Activated T-cell treated with anti-CD3 and anti-CD28 coated beads, Interleukin-2, amount 50 U/mL, for 4 hours (primary cell): ENCODE measurements at places on chromosomes 6 and 20.

DNA sequence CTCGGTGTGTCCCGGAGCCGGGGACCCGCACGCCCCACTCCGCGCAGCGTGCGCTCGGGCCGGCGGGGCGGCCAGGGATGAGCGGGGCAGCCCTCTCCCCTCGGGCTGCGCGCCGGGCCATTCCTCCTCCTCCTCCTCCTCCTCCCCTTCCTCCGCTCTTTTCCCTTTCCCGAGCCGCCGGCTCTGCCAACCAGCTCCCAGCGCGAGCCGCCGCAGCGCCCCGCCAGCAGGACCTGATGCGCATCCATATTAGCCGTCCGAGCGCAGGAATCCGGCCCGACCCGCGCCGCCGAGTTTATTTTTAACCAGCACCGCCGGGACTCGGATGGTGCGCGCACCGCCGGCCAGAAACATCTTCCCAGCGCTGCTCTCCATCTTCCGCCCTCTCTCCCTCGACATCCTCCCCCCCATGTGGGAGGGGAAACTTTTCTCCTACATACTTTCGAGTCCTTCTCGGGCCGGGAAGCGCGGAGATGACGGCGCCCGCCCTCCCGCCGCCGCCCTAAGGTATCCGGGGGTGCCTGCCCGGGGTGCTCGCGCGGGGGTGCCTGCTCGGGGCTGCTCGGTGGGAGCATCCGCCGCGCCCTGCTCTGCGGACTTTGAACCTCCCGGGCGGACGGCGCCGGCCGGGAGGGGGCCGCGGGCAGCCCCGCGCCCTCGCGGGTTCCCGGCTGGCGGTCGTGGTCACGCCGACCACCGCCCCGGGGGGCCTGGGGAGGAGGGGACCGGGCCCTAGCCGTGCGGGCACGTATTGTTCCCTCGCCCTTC lies 619 bp downstream of the RREB1 start:
- peak; percentile 31 for DNase-seq

GRCh38 chr20:51594236-51595057 lies 51.9 kb upstream of the NFATC2 start:
- no peak for DNase-seq

GRCh38 chr20:36736451-36737182 lies 9.3 kb downstream of the NDRG3 start:
- no peak for DNase-seq

DNA sequence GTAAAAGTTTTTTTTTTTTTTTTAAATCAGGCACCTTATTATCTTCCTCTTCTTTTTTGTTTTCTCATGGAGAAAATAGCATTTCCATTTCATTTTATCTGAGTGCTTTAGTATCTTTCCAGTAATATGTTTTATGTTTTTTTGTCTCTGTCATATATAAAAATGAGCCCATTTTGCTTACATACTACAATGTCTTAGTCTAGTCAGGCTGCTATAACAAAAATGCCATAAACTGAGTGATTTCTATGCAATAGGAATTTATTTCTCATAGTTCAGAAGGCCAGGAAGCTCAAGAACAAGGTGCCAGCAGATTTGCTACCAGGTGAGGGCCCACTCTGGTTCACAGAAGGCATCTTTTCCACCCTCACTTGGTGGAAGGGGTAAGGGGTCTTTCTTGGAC lies 35.7 kb upstream of the AIG1 start:
- no peak for DNase-seq

DNA sequence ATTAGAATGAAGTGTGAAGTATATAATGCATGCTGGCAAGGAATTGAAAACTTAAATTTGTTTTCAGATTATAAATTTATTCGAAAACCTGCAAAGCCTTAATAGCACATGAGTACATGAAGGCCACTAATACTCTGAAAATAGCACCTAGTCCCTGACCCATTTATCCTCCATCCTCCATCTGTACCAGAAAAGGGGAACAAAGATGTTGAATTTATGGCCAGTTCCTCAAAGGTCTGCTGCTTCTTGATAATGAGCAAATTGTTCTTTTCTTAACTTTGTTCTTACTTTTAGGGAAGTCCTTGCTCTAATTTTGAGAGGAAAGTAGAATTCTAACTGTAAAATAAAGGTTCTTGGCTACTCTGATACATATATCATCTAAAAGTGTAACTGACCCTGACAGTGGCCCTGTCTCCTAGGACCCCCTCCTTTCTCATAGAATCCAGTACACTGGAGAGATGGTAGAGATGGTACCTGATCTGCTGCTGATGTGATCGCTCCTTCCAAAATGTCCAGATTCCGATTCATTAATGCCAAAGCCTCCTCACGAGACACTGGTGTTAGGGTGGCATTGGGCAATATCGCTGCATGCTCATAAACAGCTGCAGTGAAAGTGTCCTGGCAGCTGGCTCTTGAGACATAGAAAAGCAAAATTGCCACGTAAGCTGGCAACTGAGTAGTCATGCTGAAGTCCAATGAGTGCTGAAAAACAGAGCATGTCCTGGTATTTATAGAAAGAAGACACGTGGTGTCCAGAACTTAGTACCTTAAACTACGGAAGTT lies at the start of gene VNN1:
TSS of gene VNN1 (minus strand) at position 704 of the 783 bp plus-strand sequence. CDS start at position 684, 20 bp downstream.
- no peak for DNase-seq

DNA sequence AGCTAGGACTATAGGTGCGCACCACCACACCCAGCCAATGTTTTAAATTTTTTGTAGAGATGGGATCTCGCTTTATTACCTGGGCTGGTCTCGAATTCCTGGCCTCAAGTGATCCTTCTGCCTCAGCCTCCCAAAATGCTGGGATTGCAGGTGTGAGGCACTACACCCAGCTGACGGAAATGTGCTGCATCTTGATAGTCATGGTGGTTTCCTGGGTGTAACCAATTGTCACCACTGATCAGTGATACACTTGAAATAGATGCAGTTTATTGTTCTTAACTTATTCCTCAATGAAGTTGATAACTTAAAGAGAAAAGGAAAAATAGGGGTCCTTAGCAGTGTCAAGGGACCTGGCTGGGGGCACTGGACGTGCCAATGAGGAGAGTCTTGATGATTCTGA lies 92.4 kb downstream of the PPP1R14C start:
- no peak for DNase-seq

DNA sequence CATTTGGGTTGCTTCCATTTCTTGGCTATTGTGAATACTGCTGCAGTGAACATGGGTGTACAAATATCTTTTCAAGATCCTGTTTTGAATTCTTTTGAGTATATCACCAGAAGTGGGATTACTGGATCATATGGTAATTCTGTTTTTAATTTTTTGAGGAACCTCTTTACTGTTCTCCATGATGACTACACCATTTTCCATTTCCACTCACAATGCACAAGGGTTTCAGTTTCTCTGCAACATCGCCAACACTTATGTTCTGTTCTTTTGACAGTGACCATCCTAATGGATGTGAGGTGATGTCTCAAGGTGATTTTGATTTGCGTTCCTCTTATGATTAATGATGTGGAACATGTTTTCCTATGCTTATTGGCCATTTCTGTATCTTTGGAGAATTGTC lies 214.4 kb upstream of the ZFP64 start:
- no peak for DNase-seq

GRCh38 chr20:61925555-61926252 lies 140.0 kb downstream of the TAF4 start:
- no peak for DNase-seq

DNA sequence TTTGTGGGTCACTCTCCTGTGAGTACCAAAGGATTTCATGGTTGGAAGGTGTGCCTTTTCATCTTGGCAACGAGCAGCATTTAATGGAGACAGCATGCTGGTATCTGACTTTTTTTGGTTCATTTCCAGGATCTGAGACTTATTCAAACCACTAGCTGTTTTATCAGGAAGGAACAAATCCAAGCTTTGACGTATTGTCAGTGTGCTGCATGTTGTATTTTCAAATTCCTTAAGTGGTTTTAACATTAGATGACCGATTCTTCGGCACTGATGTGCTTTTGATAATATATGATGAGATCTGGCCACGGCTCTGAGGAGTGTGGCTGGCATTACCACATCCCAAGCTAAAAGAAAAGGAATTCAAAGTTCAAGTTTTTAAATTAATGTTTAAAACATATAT lies 6.4 kb downstream of the RMND1 start:
- DNase-seq = no peak

GRCh38 chr20:5212907-5213487 lies 86.2 kb downstream of the CDS2 start:
- no peak for DNase-seq

DNA sequence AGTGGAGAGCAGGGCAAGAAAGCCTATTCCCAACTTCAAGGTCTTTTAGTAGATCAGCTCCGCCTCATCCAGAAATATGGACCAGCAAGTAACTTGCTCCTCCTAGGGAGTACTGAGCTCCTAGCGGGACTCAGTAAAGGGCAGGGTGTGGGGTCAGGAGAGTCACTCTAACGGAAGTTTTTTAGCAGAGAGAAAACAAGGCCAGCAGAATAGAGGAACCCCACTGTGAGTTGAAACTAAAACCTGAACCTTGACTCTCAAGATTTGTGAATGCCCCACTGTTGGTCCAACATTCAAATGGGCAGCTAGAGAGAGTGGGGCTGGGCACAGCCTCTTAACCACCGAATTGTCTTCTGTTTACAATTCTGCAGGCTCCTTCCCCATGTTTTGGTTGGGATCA lies 244.8 kb downstream of the FARS2 start:
- DNase-seq = no peak

DNA sequence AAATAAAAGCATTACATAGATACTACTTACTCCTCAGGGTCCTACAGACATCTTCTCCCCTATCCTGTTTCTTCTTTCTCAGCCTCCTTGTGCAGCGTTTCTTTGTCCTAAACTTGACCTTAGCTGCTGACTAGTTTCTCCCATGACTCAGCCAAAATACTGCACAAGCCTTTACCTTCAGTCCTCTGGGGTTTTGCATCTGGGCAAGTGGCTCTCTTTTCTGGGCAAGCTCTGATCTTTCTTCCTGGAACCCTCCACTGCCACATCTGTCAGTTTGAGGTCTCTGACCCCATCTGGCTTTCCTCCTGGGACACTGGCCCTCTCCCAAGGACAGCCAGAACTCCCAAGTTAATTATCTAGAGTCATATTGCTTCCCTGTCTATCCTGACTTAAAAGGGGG lies 838.4 kb downstream of the DHX35 start:
- DNase-seq = no peak

DNA sequence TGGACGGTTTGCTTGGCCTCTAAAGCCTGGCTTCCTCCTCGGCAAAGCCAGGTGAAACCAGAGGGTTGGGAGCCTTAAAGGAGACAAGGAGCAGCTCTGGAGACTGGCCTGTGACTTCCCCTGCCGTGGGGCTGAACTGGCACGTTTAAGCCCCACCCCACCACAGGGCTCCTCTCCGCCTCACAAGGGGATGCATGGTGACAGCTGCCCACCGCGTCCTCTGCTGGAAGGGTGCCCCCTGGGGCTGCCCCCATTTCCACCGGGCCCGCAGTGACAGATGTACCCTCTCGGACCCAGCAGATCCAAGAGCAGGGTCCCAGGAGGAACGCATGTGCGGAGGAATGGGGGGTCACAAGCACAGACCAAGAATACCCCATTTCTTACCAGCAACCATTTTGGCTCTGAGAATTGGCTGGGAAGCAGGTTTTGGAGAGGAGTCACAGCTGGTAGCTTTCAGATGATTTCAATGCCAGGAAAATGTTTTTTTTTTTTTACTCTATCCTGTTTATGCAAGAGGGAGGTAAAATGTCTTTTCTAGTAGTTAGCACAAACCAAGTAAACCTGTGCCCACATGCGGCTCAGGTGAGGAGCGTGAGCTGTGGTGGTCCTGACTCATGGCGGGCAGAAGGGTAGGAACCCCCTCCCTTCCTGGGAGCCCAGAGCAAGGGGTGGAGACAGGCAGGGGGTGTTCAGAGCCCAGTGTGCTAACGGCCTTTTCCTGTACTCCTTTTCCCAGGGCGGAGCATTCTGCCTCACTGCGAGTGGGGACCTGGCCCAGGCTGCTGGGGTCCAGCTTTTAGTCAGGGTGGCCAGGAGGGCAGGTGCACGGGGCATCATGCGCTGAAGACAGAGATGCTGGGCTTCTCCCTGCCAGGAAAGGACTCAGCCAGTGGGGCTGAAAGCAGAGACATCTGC lies 33.0 kb downstream of the FRMD1 start:
- DNase-seq = no peak

GRCh38 chr6:34527751-34528670 lies 28.1 kb downstream of the SPDEF start:
- no peak for DNase-seq

- peak; percentile 50 for DNase-seq
These were observed 6.9 kb upstream of the OSER1 start for GRCh38 chr20:44217342-44218092.

- DNase-seq = no peak
These were observed 14.1 kb upstream of the STX16 start for GRCh38 chr20:58636983-58637421.

- DNase-seq = no peak
These were observed 5.6 kb downstream of the NR2E1 start for GRCh38 chr6:108171291-108171917.

- peak; percentile 49 for DNase-seq
These were observed 145.5 kb upstream of the RNF24 start for GRCh38 chr20:4160761-4161305.

DNA sequence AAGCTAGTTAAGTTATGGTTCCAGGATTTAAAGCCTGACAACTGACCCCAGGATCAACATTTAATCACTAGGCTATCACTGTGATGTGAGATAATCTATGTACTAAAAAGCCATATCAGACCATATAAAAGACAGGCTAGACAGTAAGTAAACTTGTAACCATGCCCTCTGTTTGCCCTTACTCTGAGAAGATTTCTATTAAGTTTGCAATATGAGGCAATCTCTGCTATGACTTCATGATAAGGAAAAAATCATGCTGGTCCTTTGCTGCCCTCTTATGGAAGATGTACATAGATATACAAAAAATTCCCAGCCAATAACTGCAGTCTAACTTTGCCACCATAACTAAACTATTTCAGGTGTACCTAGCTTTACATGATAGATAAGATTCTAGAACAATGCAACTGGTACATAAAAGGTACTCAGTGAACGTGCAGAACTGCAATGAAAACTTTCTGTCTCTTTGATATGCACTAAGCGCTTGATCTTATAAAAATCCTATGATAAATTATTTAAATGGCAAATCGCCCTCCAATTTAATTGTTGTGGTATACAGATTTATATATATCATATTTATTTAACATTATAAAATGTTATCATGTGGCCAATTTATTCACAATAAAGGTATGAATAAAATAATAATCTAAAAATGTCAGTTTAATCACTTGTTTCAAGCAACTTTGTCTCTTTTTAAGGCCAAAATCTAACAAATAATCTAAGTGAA lies 70.5 kb downstream of the FAM217A start:
- no peak for DNase-seq

DNA sequence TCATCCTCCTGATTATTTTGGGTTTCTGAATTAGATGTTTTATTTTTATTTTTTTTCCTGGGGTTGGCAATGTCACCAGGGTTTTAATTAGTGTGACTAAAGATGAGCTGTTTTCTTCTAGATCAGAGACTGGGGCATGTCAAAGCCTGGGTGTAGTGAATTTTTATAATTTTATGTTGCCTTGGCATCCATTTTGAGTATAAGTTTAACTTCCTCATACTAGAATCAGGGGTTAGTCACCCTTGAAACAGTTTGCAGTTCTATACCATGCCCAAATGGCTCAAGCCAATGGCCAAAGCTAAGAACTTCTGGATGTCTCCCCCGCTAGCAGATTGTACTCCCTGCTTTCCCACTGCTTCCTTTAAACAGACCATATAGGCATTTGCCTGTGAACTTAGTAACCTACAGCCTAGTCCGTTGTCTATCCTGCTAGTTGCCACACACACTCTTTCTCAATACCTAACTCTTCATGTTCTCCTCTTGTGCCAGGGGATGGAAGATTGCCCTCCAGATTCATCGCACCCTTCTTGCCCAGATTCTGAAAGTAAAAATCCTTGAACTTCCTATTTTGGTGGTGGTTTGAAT lies 54.5 kb downstream of the KIAA0408 start:
- DNase-seq = no peak

GRCh38 chr6:624979-625378 lies 31.9 kb downstream of the HUS1B start:
- no peak for DNase-seq
